Kasumi-1 (cell line): ENCODE measurements at places on chromosomes 5 and 9.

DNA sequence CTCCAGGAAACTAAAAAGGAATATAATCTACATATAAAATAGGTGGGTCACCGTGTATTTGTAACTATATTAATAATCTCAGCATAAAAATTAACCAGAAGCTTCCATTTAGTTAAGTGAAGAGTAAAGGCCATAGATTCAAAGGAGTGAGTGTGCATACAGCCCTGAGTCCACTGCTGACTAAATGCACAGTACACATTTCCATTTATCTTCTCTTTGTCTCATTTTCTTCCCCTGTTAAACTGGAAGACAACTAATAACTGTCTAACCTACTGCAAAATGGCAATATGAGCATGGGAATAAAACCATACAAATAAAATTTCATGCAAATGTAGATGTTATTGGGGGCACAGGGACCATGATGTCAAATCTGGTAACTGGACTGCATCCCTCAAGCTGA is 59.9 kb upstream of the DAB2 start:
- DNase-seq = no peak

DNA sequence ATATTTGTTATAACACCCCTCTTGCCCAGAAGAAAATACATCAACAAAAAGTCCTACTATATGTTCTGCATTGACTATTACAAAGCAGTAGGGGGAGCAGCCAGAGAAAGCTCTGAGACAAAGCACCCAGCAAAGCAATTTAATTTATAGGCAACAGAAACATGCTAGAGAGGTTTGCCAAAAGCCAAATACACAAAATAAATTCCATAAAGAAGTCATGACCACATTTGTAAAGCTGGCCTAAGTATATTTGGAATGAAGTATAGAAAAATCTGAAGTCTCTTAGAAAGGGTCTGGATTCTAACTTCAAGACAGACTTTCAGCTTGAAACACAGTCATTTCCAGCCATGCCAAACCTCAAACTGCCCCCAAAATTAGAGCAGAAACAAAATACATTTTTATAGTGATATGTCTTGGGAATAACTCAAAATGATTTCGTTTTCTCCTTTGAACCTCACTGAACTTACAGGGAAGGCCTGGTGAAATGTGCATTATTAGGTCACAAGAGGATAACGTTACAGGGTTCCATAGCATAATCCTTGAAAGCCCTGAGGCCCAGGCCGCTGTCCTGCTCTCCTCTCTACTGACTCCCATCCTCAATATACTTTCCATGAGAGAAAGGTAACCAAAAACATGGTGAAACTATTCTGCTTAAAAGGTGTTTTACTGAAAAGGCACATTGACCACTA is 451.8 kb downstream of the RAB3C start:
- peak; percentile 76 for DNase-seq

- peak; percentile 18 for DNase-seq
These were observed 173.8 kb downstream of the MAST4 start for GRCh38 chr5:66769839-66770617.

DNA sequence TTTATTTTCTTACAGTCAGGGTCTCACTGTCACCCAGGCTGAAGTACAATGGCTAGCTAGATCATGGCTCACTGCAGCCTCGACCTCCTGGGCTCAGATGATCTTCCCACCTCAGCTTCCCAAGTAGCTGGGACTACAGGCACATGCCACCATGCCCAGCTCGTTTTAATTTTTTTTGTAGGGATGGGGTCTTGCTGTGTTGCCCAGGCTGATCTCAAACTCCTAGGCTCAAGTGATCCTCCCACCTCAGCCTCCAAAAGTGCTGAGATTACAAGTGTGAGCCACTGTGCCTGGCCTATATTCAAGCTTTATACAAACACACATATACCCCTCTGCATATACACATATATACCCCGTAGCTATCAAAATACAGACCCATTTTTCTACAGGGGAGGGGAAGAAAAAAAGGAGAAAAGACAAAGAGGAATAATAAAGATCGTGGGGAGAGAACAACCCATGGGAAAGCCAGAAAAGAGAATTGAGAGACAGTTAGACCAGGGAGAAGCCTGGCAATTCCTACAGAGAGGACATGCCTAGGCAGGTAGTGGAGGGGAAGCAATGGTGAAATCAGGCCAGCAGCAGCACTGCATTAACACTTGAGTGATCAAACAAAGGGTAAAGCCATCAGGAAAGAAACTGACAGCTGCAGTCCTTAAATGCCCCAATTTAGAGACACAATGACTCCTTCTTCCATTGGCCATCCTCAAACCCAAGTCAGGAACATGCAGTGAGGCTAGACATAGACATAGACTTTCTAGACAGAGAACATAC is 102.7 kb downstream of the EFNA5 start:
- no peak for DNase-seq

DNA sequence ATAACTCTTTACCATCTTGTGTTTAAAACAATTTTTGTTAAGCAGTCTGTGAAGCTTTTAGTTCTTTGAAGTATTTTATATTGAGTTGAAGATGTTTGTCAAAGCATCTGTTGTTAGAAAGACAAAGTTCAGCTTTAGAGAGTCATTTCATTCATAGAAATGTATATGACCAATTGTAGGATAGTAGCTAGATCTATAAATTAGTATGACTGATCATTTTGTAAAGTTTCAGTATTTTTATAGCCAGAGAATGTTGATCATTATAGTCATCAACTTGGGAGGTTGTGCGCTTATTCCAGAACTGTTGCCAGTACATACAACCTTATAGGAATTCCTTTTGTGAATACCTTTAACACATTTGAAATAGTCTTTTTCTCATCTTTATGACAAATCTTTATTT is 5.2 kb downstream of the NIPBL start:
- no peak for DNase-seq

DNA sequence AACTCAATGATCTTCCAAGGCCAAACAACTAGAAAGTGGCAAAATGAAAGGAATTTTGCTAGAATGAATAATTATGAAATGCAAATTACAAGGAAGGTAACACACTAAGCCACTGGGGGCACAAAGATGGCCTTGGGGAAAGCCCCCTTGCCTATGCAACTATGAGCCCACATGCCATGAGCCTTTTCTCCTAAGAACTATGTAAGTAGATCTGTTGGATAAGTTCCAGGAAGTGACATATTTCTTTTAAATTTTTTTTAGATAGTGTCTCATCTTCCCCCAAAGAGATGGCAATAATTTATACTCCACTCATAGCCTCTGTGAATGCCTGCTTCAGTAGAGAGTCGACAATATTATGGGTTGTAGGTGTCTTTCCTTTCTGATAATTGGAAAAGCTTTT is 257.8 kb downstream of the AUH start:
- no peak for DNase-seq

DNA sequence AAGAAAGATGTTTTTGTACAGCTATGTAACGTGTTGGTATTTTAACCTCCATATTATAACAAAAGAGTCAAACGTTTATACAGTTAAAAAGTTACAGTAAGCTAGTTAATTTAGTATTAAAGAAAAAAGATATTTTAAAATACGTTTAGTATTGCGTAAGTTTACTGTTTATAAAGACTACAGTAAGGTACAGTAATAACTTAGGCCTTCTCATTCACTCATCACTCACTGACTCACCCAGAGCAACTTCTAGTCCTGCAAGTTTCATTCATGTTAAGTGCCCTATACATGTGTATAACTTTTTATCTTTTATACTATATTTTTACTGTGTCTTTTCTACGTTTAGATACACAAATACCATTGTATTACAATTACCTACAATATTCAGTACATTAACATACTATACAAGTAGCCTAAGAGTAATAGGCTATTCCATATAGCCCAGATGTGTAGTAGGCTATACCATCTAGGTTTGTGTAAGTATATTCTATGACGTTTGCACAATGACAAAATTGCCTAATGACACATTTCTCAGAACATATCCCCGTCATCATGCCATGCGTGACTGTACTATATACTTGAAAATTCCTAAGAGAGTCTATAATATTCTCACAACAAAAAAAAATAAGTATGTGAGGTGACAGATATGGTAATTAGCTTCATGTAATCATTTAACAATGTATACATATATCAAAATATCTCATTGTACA is 33.8 kb downstream of the ERP44 start:
- no peak for DNase-seq

DNA sequence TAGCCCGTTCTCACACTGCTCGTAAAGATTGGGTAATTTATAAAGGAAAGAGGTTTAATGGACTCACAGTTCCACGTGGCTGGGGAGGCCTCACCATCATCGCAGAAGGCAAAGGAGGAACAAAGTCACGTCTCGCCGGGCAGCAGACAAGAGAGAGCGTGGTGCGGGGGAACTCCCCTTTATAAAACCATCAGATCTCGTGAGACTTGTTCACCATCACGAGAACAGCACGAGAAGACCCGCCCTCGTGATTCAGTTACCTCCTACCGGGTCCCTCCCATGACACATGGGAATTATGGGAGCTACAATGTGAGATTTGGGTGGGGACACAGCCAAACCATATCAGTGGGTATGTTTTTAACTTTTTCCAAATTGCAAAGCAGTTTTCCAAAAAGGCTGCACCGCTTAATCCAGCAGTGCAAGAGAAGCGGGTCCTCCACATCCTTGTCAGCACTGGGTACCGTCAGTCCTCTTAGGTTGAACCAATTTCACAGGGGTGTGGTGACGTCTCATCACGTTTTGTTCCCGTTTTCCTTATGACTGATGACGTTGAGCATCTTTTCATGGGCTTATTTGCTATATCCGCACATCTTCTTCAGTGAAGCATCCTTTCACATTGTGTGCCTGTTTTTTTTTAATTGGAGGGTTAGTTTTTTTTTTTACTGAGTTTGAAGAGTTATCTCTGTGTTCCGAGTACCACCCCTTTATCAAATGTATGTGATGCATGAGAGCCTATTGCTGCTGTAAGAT is 8.0 kb upstream of the FCN2 start:
- DNase-seq = no peak

DNA sequence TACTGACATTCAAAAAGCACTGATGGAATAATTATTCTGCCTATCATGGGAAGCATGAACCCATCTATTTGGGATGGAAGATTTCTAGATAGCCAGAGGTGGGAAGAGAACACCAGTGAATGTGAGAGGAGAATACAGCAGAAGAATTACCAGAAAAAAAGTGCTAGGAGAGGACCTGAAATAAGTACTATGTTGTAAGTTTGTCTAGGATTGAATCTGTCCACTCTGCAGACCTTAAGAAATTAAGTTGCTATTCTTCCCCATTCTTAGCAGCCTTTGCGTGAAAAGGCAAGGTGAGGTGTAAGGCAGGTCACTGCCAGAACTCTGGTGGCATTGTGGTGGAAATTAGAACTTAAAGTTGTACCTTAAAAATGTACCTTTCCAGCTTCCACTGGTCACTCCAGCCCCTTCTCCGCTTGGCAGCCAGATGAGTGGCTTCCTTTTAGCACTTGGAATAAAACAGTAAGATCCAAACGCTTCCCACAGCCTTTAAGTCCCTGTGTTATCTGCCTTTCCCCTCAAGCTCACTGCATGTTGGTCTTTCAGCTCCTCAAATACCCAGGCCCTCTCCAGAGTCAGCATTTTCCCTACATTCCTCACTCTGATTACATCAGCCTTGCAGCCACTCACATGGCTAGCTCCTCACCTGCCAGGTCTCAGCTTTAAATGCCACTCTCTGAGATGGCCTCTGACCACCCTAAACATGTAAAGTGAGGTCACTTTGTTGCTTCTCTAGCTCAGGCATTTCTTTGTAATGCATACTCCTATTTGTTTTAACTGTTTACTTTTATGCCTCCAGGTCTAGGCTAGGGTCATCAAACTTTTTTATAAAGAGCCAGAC is 253.0 kb downstream of the EPB41L4A start:
- peak; percentile 22 for DNase-seq

- DNase-seq = peak; percentile 10
These were observed 126.1 kb downstream of the SV2C start for GRCh38 chr5:76209297-76209696.

GRCh38 chr5:56807679-56808078 is 7.7 kb upstream of the MAP3K1 start:
- DNase-seq = no peak

DNA sequence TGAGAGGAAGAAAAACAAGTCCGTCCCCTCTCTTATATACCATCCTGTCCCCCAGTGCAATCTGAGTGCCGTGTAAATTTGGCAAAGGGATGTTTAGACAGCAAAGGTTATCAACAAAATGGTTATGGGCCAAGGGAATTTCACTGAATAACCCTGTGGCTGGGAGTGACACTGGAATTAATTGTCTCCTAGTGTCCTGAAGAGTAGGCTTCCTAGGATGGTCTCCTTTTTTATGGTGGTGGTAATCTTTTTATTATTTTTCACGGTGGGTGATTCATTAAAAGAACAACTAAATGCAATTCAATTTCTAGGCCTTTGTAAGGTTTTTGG is 244.2 kb downstream of the PIK3R1 start:
- DNase-seq = no peak

GRCh38 chr9:33192493-33193255 is 25.5 kb upstream of the B4GALT1 start:
- DNase-seq = no peak

- DNase-seq = no peak
These were observed 45.7 kb upstream of the HSD17B4 start for GRCh38 chr5:119406551-119407110.

GRCh38 chr5:40409601-40410000 is 270.1 kb upstream of the PTGER4 start:
- peak; percentile 93 for DNase-seq

GRCh38 chr5:62538017-62538942 is 40.3 kb upstream of the LRRC70 start:
- no peak for DNase-seq

DNA sequence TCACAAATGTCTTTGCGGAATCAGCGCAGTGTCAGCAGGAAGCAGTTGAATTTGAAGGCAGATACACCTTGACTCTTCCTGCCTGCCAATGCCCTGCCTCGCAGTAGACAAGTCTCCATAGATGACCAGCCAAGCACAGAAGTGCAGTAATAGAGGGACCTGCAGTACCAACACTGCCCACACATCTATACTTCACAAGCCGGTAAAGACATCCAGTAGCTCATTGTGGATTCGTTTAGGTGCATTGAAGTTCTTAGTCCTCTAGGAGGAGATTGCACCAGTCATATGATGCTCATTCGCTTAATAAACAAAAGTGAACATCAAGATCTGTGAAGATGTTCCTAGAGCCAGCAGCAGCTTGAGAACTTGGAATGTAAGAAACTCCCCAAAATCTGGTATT is 7.1 kb upstream of the IFNA2 start:
- peak; percentile 6 for DNase-seq

- no peak for DNase-seq
These were observed 7.7 kb upstream of the NPM1 start for GRCh38 chr5:171379961-171380360.

DNA sequence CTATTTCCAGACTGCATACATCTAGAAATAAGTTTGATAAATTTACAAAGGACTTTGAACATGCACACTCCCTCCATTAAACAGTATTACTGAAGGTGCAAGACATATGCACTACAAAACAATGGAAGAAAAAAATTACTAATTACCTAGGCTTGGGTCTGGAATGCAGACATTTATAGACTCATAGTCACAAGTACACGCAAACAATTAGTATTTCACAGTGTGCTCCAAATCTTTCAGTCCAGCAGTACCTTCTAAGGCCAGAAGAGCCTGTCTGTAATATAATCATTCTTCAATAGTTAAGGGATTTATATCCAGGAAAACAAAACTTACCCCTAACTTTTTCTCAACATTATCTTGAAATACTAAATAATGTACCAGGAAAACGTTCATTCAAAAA is 11.2 kb downstream of the RICTOR start:
- DNase-seq = no peak
